Placental pericyte (primary cell): ENCODE measurements at places on chromosomes 12 and 14. TPM values are rescaled to one million over a fixed set of nuclear protein-coding genes. Genes with fewer than 3 reads are reported as not detected.

The CELA1 gene
- not detected in 2 replicates for total RNA-seq

The TMTC3 gene
- 27.6 and 107 TPM in 2 replicates for total RNA-seq

The PTPN21 gene
- total RNA-seq = 11.6 and 14.5 TPM in 2 replicates

The RASSF9 gene
- 0.14 TPM in 1 of 2 replicates, not detected in the other for total RNA-seq

The NABP2 gene
- total RNA-seq = 26.3 and 42.1 TPM in 2 replicates

The PLEKHG3 gene
- total RNA-seq = 3.1 and 11.2 TPM in 2 replicates

The SMCO2 gene
- 0.22 TPM in 1 of 2 replicates, not detected in the other for total RNA-seq

The B3GNT4 gene
- total RNA-seq = 0.14 and 0.22 TPM in 2 replicates

The BTG1 gene
- total RNA-seq = 15.8 and 18.2 TPM in 2 replicates

The SLCO1B3 gene
- total RNA-seq = not detected in 2 replicates

The SLC17A8 gene
- total RNA-seq = not detected in 2 replicates

The TAS2R7 gene
- not detected in 2 replicates for total RNA-seq

The KLHL28 gene
- total RNA-seq = 10.7 and 12.0 TPM in 2 replicates

The REP15 gene
- 2.0 and 3.7 TPM in 2 replicates for total RNA-seq

The FSCB gene
- total RNA-seq = 0.22 and 2.1 TPM in 2 replicates

The NTN4 gene
- total RNA-seq = 5.5 and 16.3 TPM in 2 replicates

The CACNA1C gene
- 2.4 and 3.6 TPM in 2 replicates for total RNA-seq

The BLOC1S1 gene
- total RNA-seq = 55.7 and 100 TPM in 2 replicates

The ANO2 gene
- total RNA-seq = not detected in 2 replicates

The SAMD15 gene
- 1.5 and 3.6 TPM in 2 replicates for total RNA-seq

The KRAS gene
- 9.4 and 19.2 TPM in 2 replicates for total RNA-seq

The OAS2 gene
- 5.0 and 14.7 TPM in 2 replicates for total RNA-seq

The ACRBP gene
- total RNA-seq = under 0.01 and 0.14 TPM in 2 replicates

The AQP2 gene
- not detected in 2 replicates for total RNA-seq

The SOAT2 gene
- total RNA-seq = not detected in 2 replicates

The NFE2 gene
- 0.44 TPM in 1 of 2 replicates, not detected in the other for total RNA-seq

The TSHR gene
- total RNA-seq = not detected in 2 replicates

The ASCL1 gene
- not detected in 2 replicates for total RNA-seq

The HVCN1 gene
- total RNA-seq = 1.3 and 4.3 TPM in 2 replicates

The TAS2R30 gene
- total RNA-seq = 7.4 and 9.2 TPM in 2 replicates

The DEGS2 gene
- not detected in 2 replicates for total RNA-seq

The TMEM263 gene
- total RNA-seq = 107 and 122 TPM in 2 replicates

The CLEC6A gene
- total RNA-seq = not detected in 2 replicates

The GPR84 gene
- not detected in 2 replicates for total RNA-seq

The LTBR gene
- 111 and 237 TPM in 2 replicates for total RNA-seq

The LPAR5 gene
- total RNA-seq = not detected in 2 replicates

The DAO gene
- total RNA-seq = not detected in 2 replicates

The RND1 gene
- 0.44 TPM in 1 of 2 replicates, not detected in the other for total RNA-seq

The PRR4 gene
- 1.5 and 2.0 TPM in 2 replicates for total RNA-seq

The FLRT2 gene
- 33.6 and 42.2 TPM in 2 replicates for total RNA-seq

The PRKAB1 gene
- 15.5 and 21.7 TPM in 2 replicates for total RNA-seq

The MYBPC1 gene
- total RNA-seq = not detected in 2 replicates

The STXBP6 gene
- total RNA-seq = 2.8 and 5.6 TPM in 2 replicates

The CLEC9A gene
- total RNA-seq = not detected in 2 replicates

The INHBC gene
- not detected in 2 replicates for total RNA-seq

The BIN2 gene
- total RNA-seq = not detected in 2 replicates

The PZP gene
- not detected in 2 replicates for total RNA-seq

The NGB gene
- total RNA-seq = not detected in 2 replicates

The GDF3 gene
- total RNA-seq = not detected in 2 replicates

The CHST11 gene
- 6.8 and 34.4 TPM in 2 replicates for total RNA-seq

The MYRFL gene
- not detected in 2 replicates for total RNA-seq

The HIP1R gene
- total RNA-seq = 9.6 and 15.6 TPM in 2 replicates
